ENCODE measurements at places on chromosomes 7 and 10.

GRCh38 chr10:70756700-70757360 is 28.3 kb downstream of the TBATA start:
- DNase-seq: no peak

- no peak for DNase-seq
These were observed 5.4 kb upstream of the PRF1 start for GRCh38 chr10:70607936-70608335.

- DNase-seq: no peak
These were observed 1209.6 kb upstream of the C7orf33 start for GRCh38 chr7:147380926-147381325.

DNA sequence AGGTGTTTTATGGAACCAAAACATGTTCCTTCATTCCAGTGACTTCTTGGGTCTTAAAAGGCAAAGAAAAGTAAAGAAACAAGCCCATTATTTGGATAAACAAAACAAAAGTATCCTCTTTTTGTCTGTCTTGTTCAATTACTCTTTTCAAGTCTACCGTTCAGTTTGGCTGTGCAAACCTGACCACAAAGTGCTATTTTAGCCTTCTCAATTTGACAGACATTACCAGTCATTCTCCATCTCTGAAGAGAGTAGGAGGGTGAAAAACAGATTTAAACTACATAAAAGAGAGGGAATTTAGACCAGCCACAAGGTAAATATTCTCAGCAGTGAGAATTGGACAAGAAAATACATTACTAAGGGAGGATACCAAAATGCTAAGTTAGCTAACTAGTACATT is 145.2 kb downstream of the GRM3 start:
- no peak for DNase-seq

GRCh38 chr7:1123715-1124114 is 35.8 kb downstream of the GPER1 start:
- DNase-seq: no peak

DNA sequence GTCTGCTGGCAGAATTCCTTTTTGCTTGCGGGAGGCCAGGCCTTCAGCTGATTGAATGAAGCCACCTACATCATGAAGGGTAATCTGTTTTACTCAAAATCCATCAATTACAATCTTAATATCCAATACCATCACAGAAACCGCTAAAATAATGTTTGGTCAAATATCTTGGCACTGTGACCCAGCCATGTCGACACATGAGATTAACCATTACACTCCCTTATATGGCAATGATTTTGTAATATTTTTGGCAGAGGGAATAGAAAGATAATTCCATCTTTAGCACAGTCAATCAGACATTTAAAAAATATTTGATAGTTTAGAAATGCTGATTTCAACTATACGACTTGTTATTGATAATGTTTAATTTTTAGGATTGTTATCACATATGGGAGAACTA is 36.5 kb upstream of the SLC39A12 start:
- no peak for DNase-seq

GRCh38 chr10:11293332-11293731 is 275.7 kb downstream of the CELF2 start:
- DNase-seq: no peak

GRCh38 chr7:45923290-45923689 is 2.2 kb upstream of the IGFBP3 start:
- DNase-seq: peak; percentile 52

DNA sequence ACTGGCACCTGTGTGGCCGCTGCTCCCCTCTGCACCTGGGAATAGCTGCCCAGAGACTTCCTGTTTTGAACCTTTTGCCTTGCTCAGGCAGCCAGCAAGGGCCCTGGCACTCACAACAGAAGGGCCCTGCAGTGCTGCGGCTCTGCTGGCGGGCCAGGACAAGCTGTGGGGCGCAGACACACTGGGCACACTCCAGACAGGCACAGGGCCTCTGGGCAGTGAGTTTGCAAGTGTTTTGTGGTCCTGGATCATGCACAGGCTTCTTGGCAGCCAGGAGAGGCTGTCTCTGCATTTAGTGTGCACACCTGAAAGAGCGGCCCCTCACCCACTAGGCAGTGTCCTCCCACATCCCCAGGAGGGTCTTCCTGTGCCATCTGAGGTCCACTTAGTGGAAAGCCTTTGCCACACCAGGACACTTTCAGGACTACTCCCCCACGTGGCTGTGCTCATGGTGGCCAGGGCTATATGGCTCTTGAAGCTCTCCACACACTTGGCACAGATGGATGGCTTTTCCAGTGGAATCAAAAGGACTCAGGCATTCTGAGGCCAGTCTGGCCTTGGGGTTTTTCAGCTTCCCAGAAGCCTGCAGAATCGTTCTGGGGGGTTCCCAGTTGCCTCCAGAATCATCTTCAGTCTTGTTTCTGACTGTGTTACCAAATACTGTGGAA is 5.0 kb upstream of the ATP6V0E2 start:
- no peak for DNase-seq

GRCh38 chr7:99406557-99406956 is 1.8 kb downstream of the PDAP1 start:
- DNase-seq: no peak

GRCh38 chr10:46226232-46226631 is 60.6 kb upstream of the ANTXRL start:
- no peak for DNase-seq

GRCh38 chr10:89522463-89522862 is 12.9 kb downstream of the SLC16A12 start:
- DNase-seq: no peak

DNA sequence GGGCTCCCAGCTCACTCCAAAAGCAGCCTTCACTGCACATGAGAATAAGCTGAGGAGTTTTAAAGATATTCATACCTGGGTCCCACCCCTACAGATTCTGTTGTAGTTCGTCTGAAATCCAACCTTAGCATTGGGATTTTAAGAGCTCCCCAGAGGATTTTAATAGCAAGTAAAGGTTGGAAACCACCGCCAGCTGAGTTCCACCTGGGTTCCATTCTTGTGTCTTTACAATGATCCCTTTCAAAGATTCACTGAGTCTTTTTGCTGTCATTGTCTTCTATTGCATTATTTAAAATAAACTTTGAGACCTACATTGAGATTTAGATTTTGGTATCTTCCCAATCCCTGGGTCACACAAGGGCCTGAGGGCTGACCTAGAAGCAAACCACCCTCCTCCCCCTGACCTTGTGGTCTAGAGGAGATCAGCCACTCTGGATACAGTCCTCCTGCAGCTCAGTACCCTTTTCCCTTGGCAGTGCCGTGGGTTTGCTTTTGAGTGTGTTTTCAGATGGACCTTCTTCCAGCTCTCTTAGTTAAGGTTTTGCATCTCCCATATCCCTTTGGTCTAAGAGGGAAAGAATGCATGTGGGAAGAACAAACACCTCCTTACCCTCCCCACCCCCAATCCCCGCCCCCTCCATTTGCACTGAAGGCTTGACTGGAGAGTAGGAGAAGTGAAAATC is 22.6 kb upstream of the SIRT1 start:
- DNase-seq: no peak

DNA sequence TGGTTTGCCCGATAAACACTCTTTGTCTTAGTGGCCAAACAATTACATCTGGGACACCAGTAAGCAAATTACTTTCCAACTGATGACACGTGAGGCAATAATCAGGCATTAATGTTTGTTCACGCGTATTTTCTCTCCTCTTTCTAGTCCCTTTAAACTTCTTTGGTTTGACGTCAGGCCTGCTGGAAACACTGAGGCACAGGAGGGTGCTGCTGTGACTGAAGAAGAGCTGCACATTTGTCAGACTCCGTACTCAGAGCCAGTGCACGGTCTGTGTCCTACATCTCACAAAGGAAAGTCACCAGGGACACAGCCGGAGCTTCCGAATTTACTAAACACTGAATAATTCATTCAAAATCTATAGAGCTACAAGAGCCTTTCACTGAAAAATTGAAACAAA is 57.6 kb upstream of the ANAPC16 start:
- no peak for DNase-seq

DNA sequence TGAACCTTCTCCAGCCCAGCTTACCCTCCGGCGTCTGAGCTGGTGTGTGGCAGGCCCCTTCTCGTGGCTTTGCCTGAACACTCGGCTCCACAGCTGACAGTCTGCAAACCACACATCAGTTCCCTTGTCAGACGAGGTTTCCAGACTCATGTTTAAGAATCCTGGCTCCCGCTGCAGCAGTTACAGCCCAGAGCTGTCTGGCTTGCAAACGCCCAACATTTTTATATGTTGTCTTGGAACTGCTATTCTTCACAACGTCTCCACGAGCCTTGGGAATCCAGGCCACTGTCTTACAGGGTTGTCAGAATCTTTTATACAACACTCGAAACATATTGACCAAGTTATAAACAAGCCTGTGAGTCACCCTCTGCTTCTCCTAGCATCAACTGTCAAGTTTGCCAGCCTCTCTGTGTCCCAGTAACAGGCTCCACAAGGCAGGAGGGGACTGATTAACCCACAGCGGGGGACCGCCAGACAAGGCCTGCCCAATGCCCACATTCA is 68.1 kb downstream of the TNS3 start:
- no peak for DNase-seq

GRCh38 chr7:3953133-3953532 is 652.1 kb downstream of the SDK1 start:
- DNase-seq: no peak

GRCh38 chr10:130463876-130464364 is 327.7 kb downstream of the GLRX3 start:
- DNase-seq: no peak

DNA sequence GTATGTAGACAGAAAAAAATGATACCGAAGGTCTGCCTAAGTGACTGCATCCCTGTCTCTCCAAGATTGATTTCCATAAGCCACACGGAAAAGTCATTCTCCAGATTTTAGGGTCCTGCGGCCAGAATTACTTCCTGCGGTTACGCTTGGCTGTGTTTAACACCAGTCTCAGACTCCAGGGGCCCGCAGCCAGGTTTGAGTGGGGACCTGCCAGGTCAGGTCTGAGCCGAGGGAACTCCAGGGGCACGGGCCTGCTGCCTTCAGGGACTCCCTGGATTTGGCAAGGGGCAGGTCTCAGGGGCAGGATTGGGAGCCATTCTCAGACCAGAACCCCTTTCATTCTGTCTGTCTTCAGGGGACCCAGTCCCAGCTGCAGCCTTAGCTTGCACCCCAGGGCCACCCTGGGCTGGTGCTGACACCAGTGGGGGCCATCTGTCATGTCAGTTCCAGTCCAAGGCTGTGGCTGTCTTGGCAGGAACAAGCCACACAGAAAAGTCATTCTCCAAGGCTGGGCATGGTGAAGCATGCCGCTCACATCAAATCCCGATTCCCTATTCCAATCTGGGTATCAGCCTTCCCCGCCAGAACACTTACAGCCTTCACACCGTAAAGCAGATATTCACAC is 39.0 kb downstream of the TMEM120A start:
- DNase-seq: no peak

GRCh38 chr7:94375691-94376090 is 19.0 kb upstream of the COL1A2 start:
- DNase-seq: no peak

- DNase-seq: peak; percentile 31
These were observed 76.1 kb upstream of the CPXM2 start for GRCh38 chr10:123967626-123968243.

GRCh38 chr10:132251928-132252327 is 55.8 kb downstream of the STK32C start:
- DNase-seq: no peak

DNA sequence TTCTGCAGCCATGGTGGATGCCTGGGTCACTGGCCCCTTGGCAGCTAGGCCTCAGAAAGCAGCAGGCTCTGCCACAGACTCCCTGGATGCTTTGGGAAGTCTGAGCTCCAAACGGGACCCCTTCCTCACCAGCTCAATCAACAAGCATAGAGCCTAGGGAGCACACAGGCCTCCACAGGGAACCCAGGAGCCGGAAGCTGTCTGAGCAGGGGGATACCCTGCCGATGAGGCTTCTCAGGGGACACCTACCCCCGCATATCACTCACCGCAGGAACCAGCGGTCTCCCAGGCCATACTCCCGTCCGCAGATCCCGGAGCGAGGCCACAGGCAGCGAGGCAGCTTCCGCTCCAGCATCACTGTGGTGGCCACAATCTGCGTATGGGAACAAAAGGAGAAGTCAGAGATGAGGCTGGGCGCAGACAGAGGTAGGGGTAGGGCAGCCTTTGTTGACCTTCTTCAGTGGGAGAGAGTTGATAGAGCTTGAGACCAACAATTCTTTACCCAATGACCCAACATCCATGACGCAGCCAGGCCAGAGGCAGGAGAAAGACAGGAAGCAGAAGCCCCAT is 13.4 kb downstream of the TRPV6 start:
- no peak for DNase-seq

GRCh38 chr7:44324481-44325200 is 753 bp downstream of the CAMK2B start:
- DNase-seq: no peak

DNA sequence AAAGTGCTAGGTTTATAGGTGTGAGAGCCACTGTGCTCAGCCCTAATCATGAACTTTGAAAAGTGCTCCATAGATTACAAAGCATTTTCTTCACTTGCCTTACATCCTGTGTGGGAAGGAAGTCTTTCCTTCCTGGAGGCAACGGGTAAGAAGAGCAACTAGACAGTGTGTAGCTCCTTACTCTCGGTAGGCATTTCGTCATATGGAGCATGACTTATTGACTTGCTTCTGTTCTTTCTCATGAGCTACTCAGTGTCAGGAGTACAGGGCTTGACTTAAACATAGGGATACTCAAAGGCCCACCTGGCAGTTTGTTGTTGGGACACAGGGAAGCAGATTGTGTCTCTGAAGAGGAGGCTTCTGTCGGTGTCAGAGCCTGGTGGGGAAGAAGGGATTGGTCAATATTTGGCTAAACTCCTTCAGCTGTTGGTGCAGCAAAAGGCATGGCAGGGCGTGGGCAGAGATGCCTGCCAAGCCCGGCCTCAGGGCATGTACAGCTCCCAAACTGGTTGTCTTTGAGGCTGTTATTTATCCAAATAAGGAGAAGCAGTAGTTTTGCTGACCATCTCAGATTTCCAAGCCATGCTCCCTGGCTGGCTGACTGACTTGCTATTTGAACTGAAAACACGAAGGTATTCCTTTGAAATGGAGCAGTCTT is 248.9 kb downstream of the KIAA1217 start:
- DNase-seq: no peak

DNA sequence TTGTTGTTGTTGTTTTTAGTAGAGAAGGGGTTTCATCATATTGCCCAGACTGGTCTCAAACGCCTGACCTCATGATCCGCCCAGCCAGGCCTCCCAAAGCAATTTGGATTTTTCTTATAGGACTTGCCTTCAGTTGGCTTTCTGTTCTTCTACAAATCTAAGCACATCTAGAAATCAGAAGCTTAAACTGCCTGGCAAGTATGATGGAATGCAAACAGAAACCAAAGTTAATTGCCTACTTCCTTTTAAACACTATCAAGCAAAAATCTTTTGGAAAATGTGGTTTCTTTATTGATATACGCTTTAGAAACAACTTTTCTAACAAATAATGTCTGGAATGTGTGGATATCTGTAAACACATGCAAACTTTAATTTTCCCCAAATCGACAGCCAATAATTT is 64.9 kb downstream of the USP6NL start:
- DNase-seq: no peak

- no peak for DNase-seq
These were observed 14.7 kb downstream of the ATAD1 start for GRCh38 chr10:87803328-87803727.

DNA sequence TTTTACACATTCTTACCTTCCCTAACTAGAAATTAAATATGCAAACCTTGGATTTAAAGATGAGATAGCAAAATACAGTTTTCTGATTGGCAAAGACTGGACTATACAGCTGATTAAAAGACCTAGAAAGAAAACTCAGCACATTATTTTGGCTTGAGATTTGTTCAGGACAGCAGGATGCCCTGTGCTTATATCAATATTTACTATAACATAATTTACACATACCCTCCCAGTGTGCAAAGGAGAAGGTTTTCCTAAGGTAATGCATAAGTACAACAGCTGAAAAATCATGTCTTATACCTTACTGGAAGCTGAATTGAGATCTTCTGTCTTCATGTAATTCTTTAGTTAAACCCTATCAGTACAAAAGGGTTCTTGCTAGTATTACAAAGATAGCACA is 458.6 kb downstream of the PARD3 start:
- no peak for DNase-seq

Data from activated naive CD4-positive, alpha-beta T cell treated with anti-CD3 and anti-CD28 coated beads, Interleukin-2, amount 50 U/mL, for 16 hours (primary cell).